ENCODE measurements at places on chromosomes 13 and 19. TPM values are rescaled to one million over a fixed set of nuclear protein-coding genes. Genes with fewer than 3 reads are reported as not detected.

FOXO1 gene
- total RNA-seq: 10.4 TPM

- DNase-seq: no peak
Observed at GRCh38 chr13:105552078-105552477, 983.4 kb downstream of the EFNB2 start.

GRCh38 chr13:28534801-28535200, 39.9 kb upstream of the FLT1 start:
- DNase-seq: no peak

- DNase-seq: peak; percentile 25
Observed at GRCh38 chr19:44689290-44690130, 9.4 kb upstream of the CEACAM16 start.

FCER2 gene
- total RNA-seq: not detected

AKT2 gene
- total RNA-seq: 125 TPM

DNA sequence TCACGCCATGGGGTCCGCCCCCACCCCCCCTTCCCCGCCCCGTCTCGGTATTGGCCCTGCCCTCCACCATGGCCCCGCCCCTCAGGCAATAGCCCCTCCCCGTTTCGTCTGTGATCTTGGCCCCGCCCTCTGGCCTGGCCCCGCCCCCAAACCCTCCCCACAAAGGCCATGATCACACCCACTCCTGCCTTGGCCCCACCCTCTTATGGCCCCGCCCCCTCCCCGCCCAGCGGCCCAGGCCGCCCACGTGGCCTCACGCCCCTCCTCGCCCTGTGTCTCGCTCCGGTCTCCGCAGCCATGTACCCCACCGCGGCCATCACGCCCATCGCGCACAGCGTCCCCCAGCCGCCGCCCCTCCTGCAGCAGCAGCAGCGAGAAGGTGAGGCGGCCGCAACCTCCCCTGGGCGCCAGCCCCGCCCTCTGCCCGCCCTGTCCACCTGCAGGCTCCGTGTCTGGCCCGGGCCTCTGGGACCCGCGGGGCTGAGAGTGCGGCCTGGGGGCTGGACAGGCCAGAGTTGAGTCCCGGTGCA, 61.3 kb downstream of the CELF5 start:
- no peak for DNase-seq

DNA sequence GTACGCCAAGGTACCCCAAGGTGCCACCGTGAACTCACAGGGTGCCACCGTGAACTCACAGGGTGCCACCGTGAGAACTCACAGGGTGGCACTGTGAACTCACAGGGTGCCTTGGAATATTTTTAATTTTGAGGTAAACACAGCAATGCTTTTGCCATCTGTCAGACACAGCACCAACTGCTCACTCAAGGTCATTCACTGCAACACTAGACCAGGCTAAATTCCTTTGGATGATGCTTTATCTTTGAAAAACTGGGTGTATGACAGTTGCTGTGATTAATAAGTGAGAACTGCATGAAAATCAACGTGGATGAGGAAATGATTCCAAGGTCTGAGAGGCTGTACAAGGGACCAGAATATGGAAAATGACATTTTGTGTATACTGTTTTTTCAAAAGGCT, 18.9 kb downstream of the SAFB2 start:
- DNase-seq: no peak

DNA sequence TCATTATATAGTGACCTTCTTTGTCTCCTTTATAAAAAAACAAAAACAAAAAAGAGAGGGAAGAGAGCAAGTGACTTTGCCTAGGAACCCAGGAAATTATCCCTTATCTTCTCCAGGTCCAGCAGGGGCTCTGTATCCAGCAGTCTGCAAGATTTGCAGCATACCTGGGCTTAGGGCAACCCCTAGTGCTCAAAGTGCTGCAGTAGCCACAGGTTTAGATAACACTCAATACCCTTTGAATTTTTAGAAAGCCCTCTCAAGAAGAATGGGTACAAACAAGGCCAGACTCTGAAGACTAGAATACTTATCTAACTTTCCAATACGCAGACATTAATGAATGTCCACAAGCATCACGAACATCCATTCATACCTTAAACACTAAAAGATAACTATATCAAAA, 43.2 kb downstream of the CCNA1 start:
- DNase-seq: no peak

- DNase-seq: peak; percentile 52
Observed at GRCh38 chr13:26985285-26985878, 186.2 kb downstream of the USP12 start.

LRRC25 gene
- not detected for total RNA-seq

KLF2 gene
- total RNA-seq: 1.9 TPM

DNA sequence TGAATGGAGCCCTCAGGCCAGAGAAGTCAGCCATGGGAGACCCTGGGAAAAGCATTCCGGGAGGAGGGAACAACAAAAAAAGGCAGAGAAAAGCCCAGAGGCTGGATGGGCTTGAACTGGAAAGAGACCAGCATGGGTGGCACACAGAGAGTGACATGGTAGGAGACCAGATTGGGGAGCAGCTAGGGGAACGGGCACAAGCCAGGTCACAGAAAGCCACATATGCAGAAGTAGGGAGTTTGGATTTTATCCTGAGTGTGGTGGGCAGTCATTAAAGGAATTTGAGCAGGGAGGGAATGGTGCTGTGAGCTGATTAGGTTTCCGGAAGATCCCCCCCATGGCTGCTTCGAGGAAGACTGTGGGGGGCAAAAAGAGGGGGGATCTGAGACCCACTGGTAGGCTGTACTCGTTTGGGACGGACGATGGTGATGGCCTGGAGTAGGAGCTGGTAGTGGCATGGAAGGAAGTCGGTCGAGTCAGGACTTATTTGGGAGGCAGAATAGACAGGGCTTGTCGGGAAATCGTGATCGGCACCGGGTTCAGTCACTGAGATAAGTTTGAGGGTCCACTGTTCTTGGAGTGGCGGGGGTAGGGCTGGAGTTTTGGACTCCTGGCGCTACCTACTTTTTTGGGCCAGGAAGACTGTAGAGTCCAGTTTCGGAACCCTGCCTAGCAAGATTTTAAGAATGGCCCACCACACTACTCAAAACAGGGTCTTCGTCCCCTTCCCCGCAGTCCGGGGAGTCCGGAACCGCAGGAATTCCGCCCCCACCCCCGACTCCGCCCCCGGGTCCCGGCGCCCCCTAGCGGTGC, 949 bp downstream of the SERTAD1 start:
- no peak for DNase-seq

DNA sequence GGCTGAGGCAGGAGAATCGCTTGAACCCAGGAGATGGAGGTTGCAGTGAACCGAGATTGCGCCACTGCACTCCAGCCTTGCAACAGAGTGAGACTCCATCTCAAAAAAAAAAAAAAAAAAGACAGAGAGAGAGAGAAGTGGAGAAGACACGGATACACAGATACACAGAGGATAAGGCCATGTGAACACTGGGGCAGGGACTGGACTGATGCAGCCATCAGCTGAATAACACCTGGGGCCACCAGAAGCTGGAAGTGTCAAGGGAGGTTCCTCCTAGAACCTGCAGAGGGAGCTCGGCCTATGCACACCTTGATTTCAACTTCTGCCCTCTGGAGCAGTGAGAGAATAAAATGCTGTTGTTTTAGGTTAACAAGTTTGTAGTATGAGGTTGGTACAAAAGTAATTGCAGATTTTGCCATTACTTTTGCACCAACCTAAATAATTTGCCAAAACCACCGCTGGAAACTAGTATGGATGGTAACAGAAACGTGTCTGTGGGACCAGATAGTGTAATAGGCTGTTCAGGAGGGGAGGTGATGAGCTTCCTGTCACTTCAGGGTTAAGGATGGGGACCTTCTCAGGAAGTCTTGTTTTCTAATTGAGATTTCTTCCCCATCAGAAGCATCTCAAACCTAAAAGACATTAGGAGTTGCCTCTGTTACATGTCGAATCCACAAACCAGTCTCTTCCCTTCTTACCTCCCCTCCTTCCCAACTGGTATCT, 36.4 kb upstream of the IGSF23 start:
- peak; percentile 16 for DNase-seq

CABP5 gene
- not detected for total RNA-seq

- no peak for DNase-seq
Observed at GRCh38 chr13:112453207-112453829, 77.2 kb downstream of the SPACA7 start.

DENND1C gene
- 0.19 TPM for total RNA-seq

DNA sequence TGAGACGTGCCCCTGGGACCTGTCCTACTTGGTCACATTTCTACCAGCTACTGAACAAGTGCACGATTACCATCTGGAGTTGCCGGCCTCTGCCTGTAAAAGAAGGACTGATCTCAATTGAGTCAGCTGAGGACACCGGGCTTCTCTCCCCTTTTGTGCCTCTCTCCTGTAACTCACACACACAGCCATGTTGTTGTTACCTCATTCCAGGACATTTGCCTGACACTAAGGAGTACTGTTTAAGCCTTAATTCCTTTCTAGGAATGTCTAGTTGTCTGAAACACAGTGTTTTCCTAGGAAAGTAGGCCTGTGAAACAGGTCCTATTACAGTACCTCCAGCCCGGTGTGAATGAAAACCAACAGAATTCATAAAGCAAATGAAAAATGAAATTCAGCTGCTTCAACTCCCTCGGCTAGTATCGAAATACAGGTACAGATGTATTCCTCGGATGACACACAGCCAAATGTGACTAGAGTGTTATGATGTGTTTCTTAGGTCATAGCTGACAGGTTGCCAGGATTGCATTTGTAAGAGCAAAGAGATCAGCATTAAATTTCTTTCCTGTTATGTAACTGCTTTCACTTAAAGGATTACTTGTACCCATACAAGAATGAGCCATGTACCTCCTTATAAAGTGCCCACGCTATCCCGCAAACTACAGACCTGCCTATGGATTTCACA, 152.0 kb upstream of the IRS2 start:
- peak; percentile 85 for DNase-seq

DNA sequence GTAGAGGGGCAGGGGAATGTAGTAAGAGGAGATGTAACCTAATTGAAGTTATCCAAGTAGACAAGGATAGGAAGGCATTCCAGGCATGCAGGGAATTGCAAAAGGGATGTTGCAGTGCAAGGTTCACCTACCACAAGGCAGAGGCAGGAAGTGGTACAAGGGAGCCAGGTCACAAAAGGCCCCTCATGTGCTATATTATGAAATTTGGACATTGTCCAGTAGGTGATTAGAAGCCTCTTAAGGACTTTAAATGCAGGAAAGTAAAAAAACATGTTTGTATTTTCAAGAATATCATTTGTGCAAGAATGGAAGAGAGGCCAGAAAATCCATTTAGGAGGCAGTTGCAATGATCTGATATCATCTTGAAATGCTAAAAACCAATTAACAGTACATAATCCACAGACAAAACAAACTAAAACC, 111.4 kb downstream of the FRY start:
- DNase-seq: peak; percentile 74

DNA sequence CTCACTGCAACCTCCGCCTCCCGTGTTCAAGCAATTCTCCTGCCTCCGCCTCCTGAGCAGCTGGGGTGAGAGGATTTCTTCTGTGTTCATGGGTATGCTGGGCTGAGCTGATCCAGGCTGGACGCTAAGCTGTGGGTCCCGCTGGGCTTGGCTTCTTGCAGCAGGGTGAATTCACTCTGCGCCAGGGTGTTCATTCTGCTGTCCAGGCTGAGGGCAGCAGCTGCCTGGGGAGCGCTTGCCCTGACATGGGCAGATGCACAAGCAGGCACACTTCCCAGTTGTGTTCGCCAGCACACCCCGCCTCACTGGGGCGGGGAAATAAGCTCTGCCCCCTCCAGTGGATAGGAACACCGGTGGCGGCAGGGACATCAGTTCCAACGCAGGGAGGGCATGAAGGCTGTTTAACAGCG, 7.3 kb upstream of the INAFM1 start:
- DNase-seq: no peak

- no peak for DNase-seq
Observed at GRCh38 chr13:83738407-83738806, 143.9 kb downstream of the SLITRK1 start.

GRCh38 chr13:113299951-113300350, 2.9 kb downstream of the LAMP1 start:
- no peak for DNase-seq

GRCh38 chr13:80299046-80299445, 41.9 kb downstream of the SPRY2 start:
- no peak for DNase-seq

B3GLCT gene
- 11.2 TPM for total RNA-seq

Measured in astrocyte (in vitro differentiated cells and primary cell).